ENCODE measurements at places on chromosomes 2 and 18. TPM values are rescaled to one million over a fixed set of nuclear protein-coding genes. Genes with fewer than 3 reads are reported as not detected.
A peak's percentile ranks its signal among the peaks of the same experiment; 100 is the strongest.

DNA sequence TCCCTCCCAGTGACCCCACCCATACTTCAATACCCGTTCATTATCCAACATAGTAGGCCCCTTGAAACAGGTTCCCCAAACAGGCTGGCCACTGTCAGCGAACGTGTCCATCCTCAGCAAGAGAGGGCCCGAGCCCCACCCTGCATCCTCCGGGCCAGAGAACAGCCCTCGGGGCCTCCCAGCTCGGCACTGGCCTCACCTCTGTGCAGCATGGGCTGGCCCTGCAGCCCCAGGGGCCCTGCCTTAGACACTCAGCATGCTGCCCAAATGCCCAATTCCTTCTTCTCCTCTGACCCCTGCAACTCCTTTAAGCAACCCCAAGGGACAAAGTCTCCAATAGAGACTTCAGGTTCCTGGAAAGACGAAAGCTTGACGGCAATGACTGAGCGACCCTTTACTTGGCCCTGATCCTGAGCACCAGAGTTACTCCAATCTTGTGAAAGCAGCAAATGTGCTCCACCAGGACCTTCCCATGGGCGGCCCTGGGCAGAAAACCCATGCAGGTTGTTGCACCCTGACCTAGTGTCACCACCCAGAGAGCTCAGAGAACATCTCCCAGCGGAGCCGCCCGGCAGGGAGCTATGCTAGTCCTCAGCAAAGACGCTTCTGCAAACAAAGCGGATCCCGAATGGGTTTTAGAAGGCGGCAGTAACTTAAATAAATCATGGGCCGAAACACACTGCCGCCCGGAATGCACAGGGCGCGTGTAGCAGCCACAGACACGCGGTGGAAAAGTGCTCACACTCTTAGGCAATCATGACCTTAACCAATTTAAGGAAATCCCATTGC, 782 bp downstream of the COL6A3 start:
- peaks cover 3% of the 10 kb centered on the region for H3K27me3 ChIP-seq
- peaks cover 2% of the 10 kb centered on the region for H3K4me1 ChIP-seq
- no peak overlapping the region for H3K27ac ChIP-seq
- DNase-seq: no peak
- no peaks in the 10 kb centered on the region for H3K36me3 ChIP-seq

- no peak overlapping the region for H3K4me3 ChIP-seq
- no peaks in the 10 kb centered on the region for H3K4me1 ChIP-seq
- DNase-seq: no peak
- no peaks in the 10 kb centered on the region for H3K36me3 ChIP-seq
- H3K27ac ChIP-seq: no peak overlapping the region
- H3K27me3 ChIP-seq: no peaks in the 10 kb centered on the region
Observed at GRCh38 chr18:59467497-59467896, 108.4 kb upstream of the LMAN1 start.

DNA sequence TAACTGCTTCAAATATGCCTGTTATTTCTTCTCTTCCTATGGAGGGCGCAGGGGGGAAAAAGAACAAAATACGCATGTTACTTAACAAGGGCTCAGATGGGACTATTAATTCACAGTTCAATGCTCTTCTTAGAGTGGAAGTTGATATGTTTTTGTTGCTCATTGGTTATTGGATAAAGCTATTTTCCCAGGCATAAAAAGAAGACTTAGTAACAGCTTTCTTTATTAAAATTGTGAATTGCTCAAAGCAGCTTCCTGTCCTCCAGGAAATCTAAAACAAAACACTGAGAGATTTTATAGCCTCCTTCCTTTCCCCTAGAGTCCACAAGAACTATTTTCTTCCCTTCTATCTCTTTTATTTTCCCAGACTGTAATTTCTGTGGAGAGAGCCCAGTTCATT, 180.8 kb downstream of the SH3BP4 start:
- H3K27ac ChIP-seq: no peak overlapping the region
- H3K27me3 ChIP-seq: peaks cover 8% of the 10 kb centered on the region
- no peak overlapping the region for H3K4me3 ChIP-seq
- no peaks in the 10 kb centered on the region for H3K36me3 ChIP-seq
- peaks cover 2% of the 10 kb centered on the region for H3K4me1 ChIP-seq

GRCh38 chr2:50535971-50536759, 495.8 kb downstream of the NRXN1 start:
- H3K36me3 ChIP-seq: no peaks in the 10 kb centered on the region
- DNase-seq: no peak
- no peak overlapping the region for H3K27ac ChIP-seq

GRCh38 chr2:221943076-221943810, 355.6 kb downstream of the PAX3 start:
- H3K4me1 ChIP-seq: no peaks in the 10 kb centered on the region
- H3K4me3 ChIP-seq: no peak overlapping the region
- no peak for DNase-seq
- H3K36me3 ChIP-seq: no peaks in the 10 kb centered on the region
- H3K27me3 ChIP-seq: no peaks in the 10 kb centered on the region
- no peak overlapping the region for H3K27ac ChIP-seq

GRCh38 chr2:156526950-156527636, 90.9 kb downstream of the GPD2 start:
- no peak overlapping the region for H3K27ac ChIP-seq
- H3K27me3 ChIP-seq: no peaks in the 10 kb centered on the region
- H3K4me3 ChIP-seq: no peak overlapping the region
- H3K4me1 ChIP-seq: peaks cover 7% of the 10 kb centered on the region

GRCh38 chr2:230984393-230985220, 11.3 kb upstream of the SPATA3 start:
- no peaks in the 10 kb centered on the region for H3K36me3 ChIP-seq
- H3K4me1 ChIP-seq: peaks cover 51% of the 10 kb centered on the region
- DNase-seq: peak; percentile 59
- peak overlapping the region; percentile 22 for H3K4me3 ChIP-seq
- H3K27me3 ChIP-seq: peaks cover 32% of the 10 kb centered on the region

GRCh38 chr2:45748239-45748638, 96.8 kb downstream of the PRKCE start:
- H3K36me3 ChIP-seq: peaks cover 6% of the 10 kb centered on the region
- no peak overlapping the region for H3K27ac ChIP-seq
- no peak for DNase-seq

GRCh38 chr2:65136253-65136652, 6.3 kb upstream of the RAB1A start:
- H3K27ac ChIP-seq: no peak overlapping the region
- H3K27me3 ChIP-seq: peaks cover 15% of the 10 kb centered on the region
- no peak overlapping the region for H3K4me3 ChIP-seq
- no peaks in the 10 kb centered on the region for H3K36me3 ChIP-seq

DNA sequence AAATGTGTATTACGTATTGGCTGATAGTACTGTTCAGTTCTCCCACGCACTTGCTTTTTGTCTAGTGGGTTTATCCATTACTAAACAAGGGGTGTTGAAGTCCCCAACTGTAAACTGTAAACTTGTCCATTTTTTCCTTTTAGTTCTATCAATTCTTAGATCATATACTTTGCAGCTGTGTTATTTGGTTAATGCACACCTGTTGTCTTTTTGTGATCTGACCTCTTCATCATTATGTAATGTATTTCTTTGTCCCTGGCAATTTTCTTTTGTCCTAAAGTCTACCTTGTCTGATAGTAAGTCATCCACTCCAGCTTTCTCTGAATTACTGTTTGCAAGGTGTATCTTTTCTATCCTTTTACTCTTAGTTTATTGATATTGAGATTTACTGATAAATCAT, 21.9 kb downstream of the MCEE start:
- H3K4me1 ChIP-seq: peaks cover 8% of the 10 kb centered on the region
- no peak overlapping the region for H3K27ac ChIP-seq
- no peak for DNase-seq

Gene CCDC178
- not detected for total RNA-seq

Gene CFAP210
- total RNA-seq: not detected

Gene MEP1B
- total RNA-seq: not detected

Gene MOGAT1
- total RNA-seq: 0.18 TPM

Data from activated T-helper 2 cell treated with anti-CD3 and anti-CD28 coated beads, Interferon-gamma antibody, Interleukin-2, Interleukin-4, amounts not matched to agents 10 μg/mL and 5 μg/mL and 100 μg/mL, durations not matched to agents 14 hours and 24 hours and 36 hours (primary cell).